Lung (tissue), 17 donors: ENCODE measurements at places on chromosomes 4 and X. TPM values are rescaled to one million over a fixed set of nuclear protein-coding genes. Genes with fewer than 3 reads are reported as not detected.

Gene RNF212
- 4.5 TPM for total RNA-seq

Gene ACOT9
- 30.5 TPM for total RNA-seq

Gene STS
- 10.6 TPM for total RNA-seq

Gene IL2RG
- total RNA-seq = 25.8 TPM

Gene FAM236D
- total RNA-seq = not detected

Gene MAEA
- total RNA-seq = 54.5 TPM

Gene LNX1
- total RNA-seq = 4.0 TPM

Gene AGTR2
- total RNA-seq = 33.8 TPM

Gene MAGEA2B
- not detected for total RNA-seq

DNA sequence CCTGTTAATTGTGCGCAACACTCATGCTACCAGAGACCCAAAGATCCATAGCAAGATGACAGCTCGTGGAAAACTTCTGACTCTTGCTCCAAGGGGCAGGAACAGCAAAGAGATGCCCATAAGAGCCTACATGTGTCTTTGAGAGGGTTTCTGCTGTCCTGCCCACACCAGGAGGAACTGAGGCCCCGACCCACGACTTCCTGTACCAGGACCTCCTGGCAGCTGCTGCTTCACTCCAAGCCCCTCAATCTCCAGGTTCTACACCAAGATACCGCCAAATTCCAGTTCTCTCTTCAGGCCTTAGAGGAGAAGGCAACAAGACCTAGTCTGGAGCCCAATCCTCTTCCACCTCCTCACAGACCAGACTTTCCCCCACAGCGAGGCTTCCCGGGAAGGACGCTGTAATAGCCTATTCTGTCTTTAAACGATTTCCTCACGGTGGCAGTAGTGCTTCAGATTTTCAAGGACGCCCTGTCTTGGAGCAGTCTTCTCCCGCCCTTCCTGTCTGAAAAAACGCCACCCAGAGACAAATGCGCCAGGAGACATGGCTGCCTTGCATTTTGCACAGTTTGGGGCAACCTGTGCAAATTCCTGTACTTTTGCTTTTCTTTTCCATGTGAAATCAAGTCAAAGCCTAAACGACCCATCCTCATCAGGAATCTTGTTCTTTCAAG lies 230.2 kb upstream of the STK26 start:
- DNase-seq = peak; percentile 98

- peak; percentile 7 for DNase-seq
Measured at GRCh38 chr4:2288051-2288541, 26.2 kb upstream of the MXD4 start.

DNA sequence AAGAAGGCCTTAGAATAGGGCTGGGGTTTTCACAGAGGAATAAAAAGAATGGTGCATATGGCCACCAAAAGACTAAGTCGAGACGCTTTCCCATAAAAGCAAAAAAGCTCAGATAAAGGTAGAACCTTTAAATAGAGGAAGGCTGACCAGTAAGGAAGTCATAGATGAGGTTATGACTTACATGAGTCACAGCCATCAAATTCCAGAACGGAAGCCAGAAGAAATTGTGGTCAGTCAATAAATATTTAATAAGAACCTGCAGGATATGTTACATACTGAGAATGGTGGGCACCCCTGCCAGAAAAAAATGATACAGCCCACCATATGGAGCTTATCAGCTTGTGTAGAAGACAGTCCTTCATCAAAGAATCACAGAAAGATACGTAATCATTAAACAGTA lies 120.1 kb downstream of the MANBA start:
- DNase-seq = no peak

DNA sequence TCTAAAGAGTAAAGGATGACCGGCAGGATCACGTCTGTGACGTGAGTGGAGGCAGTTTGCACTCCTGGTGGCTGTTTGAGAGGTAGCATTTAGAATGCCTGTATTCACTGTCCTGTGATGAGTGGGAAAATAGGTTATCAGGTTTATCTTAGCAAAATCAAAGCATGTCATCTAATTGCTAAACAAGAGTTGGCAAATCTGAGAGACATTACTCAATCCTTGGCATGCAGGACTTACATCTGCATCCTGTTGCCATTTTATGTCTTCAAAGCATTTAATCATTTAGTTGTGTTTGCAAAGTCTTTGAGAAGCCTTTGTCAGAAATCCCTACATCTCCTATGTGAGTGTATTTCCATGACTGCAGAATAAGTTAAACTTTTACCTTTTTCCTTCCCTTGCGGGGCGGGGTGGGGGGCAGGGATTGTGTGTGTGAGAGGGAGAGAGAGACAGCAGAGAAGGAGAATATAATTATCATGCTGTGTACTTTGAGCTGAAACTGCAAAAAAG lies 41.4 kb upstream of the MSANTD1 start:
- DNase-seq = peak; percentile 11

- DNase-seq = no peak
Measured at GRCh38 chr4:116343809-116344208, 741.6 kb downstream of the TRAM1L1 start.

- DNase-seq = no peak
Measured at GRCh38 chr4:93217431-93217830, 611.1 kb upstream of the ATOH1 start.

- DNase-seq = no peak
Measured at GRCh38 chr4:3307060-3307459, 14.2 kb downstream of the RGS12 start.

DNA sequence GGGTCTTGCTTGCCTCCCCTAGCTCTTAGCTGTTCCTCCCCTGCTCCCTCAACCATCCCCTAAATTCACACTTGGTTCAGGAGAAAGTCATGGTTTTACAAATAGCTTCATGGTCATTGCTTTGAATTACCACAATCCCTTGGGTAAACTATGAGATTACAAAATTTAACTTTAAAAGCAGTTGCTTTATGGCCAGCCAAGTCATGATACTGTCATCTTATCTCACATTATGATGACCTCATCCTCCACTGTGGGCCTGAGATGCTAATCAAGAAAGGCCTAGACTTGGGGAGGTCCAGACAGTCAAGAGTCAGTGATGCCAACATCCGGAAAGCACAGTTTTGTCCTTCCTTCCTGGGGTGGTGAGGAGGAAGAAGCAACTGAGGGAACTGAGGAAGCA lies 10.5 kb upstream of the FGF16 start:
- DNase-seq = no peak

- no peak for DNase-seq
Measured at GRCh38 chr4:112526061-112526460, 10.1 kb upstream of the NEUROG2 start.

GRCh38 chr4:186653969-186654368 lies 69.7 kb downstream of the FAT1 start:
- no peak for DNase-seq

DNA sequence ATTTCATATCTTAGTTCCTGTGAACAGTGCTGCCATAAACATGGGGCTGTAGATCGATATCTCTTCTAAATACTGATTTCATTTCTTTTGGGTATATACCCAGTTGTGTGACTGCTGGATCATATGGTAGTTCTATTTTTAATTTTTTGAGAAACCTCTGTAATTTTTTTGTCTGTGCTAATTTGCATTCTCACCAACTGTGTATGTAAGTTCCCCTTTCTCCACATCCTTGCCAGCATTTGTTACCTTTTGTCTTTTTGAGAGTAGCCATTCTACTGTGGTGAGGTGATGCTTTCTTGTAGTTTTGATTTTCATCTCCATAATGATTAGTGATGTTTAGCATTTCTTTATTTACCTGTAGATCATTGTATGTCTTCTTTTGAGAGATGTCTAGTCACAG lies 2086.5 kb upstream of the TENM3 start:
- no peak for DNase-seq

GRCh38 chr4:180134091-180134866 lies 2108.9 kb upstream of the TENM3 start:
- DNase-seq = peak; percentile 23

DNA sequence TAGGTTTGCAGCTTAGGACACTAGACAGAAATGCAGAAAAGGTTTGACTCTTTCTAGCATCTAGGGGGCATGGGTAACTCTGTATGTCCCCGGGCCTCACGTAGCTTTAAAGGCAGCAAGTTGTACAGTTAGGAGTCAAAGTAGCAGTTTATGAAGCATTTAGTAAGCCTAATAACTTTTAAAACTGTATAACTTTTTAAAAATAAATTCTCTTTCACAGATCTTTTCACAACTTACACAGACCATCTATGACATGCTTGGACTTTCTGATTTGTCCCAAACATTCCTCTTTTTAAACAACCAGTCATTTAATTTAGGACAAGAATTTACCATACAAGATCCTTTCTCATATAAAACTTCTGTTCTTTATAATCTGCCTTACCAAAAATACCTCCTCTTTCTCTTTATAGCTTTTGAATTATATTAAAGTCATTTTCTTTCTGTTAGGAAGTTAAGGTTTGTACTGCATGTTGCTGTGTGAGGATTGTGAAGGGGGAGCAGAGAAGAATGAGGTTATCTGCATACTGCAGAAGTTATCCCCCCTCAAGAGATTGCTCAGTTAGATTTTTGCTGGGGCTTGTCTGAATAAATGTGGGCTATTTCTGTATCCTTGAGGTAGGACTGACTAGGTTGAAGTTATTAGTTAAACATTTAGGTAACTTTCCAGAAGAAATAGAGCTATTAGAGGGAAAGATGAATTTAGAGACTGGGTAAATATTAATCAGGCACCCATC lies 94.3 kb downstream of the CPE start:
- no peak for DNase-seq

DNA sequence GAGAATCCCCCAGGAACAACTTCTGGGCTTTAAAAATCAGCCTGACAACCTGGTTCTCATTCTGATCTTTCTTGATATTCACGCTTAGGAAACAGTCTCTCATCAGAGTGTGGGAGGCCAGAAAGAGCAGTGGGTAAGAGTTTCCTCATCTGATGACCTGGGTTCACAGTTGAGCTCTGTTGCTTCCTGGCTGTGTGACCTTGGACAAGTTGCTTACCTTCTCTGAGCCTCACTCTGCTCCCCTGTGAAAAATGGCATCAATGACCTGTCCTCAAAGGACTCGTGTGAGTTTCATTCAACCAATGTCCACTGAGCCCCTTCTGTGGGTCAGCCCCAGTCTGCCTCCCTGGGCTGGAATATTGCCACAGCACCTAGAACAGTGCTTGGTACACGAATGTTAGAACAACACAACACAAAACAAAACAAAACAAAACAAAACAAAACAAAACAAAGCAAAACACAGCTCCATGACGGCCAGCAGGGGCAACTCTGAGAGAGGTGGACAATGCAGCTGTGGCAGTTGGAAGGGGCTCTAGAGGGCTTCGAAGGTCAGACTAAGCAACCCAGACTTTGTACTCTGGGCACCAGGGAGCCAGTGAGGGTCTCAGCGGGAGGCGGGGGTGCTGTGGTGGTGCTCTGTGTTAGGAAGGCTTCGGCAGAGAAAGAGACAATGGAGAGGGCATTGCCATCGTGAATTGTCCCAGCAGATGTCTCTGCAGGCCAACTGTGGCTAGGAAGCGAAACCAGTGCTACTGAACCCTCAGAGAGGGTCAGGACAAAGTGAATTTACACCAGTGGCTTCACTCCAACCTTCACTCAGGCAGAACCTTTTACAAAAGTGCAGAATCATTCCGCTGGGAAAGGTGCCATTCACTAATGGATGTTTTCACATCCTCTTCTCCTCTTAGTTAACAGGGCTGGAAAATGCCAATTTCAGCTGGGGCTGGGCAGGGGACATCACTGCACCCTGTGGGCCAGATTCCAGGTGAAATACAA lies 14.3 kb upstream of the C4orf50 start:
- DNase-seq = peak; percentile 17

DNA sequence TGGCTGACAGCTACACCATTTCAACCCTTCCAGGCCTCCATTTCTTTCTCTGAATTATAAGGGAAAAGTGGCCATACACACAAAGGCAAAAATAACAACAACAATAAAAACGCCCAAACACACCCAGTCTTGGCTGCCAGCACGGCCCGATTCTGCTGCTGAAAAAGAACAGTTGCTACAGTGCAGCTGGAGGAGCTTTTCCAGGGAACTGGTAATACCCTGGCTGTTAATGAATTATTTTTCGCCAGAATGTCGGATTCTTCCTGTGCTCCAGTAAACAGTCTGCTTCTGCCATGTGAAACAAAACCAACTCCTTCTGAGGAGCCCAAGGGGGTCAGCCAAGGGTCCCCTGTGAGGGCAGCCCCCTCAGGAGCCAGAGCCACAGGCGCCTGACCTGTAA lies 6.6 kb downstream of the RAI2 start:
- DNase-seq = peak; percentile 50

DNA sequence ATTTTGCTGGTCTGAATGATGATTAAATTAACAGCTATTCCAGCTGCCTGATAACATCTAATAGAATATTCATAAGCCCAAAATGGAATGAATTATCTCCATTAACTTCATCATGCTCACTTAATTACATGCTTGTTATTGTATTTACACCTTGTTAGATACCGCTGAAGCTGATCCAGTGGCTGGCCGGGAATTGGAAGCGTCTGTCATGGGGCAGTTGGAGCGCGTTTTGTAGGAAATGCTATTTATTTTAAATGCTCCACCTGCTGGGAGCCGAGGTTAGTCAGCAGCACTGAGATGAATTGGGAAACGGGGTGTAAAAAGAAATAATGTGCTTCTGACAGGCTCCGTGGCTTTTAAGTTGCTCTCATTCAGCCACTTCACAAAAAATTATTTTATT lies 25.2 kb downstream of the ARX start:
- no peak for DNase-seq

DNA sequence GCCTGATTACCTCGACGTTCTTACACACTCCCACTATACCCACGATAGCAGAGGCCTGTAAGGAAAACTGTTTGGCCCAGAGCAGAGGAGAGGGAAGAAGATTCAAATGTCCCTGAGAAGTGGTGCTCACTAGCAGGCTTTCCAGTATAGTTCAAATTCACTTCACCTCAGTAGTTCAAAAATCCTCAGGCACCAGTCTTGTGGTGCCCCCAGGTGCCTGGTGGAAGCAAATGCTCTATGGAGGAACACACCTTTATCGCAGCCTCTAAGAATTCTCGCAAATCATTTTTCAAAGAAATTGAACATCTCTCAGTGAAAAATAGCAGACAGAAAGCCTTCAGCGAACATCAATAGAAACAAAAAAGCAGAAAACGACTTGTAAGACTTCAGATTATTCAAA lies 12.2 kb upstream of the MTMR1 start:
- peak; percentile 24 for DNase-seq

DNA sequence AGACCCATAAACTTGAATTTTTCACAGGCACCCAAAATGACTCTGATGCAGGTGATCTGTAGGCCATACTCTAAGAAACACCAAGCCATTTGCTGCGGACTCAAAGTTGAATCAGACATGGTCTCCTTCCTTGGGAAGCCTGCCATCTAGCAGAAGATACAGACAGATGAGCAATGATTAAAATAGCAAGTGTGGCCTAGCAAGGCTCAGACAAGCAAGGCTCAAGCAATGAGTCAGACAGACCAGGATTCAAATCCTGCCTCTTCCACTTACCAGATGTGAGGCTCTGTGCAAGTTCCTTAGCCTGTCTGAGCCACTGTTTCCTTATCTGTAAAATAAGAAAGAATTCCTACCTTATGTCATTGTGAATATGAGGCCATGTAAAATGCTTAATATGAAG lies 2.3 kb downstream of the CCDC149 start:
- DNase-seq = no peak

DNA sequence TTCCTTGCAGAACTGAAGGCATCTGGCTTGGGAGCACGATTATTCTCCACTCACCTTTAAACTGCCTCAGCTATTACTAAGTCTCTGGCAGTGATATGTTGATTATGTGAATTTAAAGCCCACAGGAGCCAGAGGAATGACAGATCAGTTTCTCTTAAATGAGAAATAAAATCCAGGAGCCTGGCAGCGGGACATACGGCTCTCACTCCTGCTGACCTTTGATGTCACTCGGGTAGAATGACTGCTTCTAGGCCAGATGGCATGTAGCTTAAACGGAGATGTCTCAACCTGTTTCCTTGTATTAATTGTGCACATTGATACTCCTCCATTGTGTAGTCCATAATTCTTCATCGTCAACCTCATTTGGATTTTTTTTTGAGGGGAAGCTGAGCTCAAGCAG lies 4.0 kb upstream of the CBLL2 start:
- no peak for DNase-seq
